ENCODE measurements at places on chromosomes 1 and 21.

DNA sequence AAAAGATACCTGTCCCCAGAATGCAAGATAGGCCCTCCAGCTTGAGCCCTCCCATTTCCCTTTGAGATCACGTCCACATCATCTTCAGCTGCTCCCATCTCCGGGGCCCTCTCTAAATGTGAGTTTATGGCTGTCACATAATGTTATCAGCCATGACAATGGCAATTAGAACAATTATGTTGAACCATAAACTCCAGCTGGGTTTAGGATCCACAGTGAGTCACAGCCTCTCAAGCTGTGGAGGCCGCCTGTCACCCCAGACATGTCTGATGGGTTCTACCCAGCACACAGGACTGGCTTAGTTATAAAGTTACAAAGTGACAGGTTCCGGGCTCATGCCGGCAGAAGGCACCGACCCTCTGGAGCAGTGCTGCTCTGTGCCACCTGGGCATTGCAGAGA is 597.3 kb downstream of the PTPRU start:
- no peaks in the 10 kb centered on the region for H3K36me3 ChIP-seq
- H3K27ac ChIP-seq = no peak overlapping the region
- no peak overlapping the region for H3K4me3 ChIP-seq

- H3K36me3 ChIP-seq = no peaks in the 10 kb centered on the region
- H3K4me1 ChIP-seq = no peaks in the 10 kb centered on the region
Observed at GRCh38 chr1:22255341-22256212, 112.7 kb upstream of the WNT4 start.

- no peak overlapping the region for H3K27ac ChIP-seq
- peaks cover 7% of the 10 kb centered on the region for H3K27me3 ChIP-seq
- DNase-seq = peak; percentile 6
- no peaks in the 10 kb centered on the region for H3K4me1 ChIP-seq
- H3K4me3 ChIP-seq = no peak overlapping the region
Observed at GRCh38 chr1:65958561-65959350, 166.1 kb downstream of the PDE4B start.

DNA sequence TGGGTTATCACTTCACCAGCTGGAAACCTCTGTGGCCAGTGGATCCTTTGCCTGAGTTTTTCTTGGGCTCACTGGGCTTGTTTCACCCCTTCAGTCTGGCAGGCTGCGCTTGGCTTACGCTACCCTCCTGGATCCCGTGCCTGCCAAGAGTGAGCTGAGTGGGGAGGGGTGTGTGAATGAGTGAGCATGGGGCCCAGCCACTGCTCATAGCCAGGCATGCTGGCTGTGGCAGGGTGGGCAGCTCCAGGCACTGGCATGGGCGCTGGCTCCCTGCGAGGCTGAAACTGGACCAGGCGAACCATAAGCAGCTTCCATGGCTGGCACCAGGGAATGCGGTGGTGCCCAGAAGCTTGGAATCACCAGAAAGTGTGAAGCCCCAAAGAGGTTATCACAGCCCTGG is 19.8 kb upstream of the GBP3 start:
- peaks cover 54% of the 10 kb centered on the region for H3K36me3 ChIP-seq
- peaks cover 31% of the 10 kb centered on the region for H3K4me1 ChIP-seq
- H3K27ac ChIP-seq = no peak overlapping the region
- H3K27me3 ChIP-seq = no peaks in the 10 kb centered on the region
- no peak for DNase-seq

DNA sequence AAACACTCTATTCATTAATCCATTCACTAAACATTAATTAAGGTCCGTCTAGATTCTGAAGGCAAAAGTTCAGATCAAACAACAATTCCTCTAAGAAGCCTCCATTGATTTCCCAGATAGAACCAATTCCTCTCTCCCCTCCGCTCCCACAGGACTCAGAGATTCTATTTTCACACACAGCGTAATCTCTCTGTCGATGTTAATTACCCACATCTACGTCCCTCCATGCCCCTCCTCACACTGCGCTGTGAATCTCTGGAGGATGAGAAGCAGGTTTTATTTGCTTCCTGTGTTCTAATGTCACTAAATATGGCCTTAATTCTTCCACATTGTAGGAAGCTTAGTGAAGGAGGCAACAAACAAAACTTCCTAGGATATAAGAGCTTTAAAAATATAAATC is 306.7 kb downstream of the DSCAM start:
- H3K36me3 ChIP-seq = no peaks in the 10 kb centered on the region
- no peaks in the 10 kb centered on the region for H3K4me1 ChIP-seq
- H3K27ac ChIP-seq = no peak overlapping the region
- no peak overlapping the region for H3K4me3 ChIP-seq
- no peak for DNase-seq

DNA sequence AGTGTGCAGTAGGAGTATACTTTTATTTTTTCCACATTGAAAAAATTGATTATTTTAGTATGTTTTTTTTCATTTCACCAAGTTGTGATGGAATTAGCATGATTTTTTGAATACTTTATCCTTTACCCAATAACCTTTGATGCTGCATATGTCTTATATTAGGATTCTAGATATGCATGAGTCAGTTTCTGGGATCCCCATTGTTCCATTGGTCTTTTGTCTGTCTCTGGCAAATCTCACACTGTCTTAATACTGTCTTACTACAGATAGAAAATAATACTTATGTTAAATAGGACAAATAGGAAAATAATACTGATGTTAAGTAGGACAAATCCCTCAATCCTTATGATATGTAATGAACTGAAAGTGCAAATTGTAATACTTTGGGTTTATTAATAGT is 54.3 kb upstream of the ASB17 start:
- H3K36me3 ChIP-seq = peaks cover 4% of the 10 kb centered on the region
- DNase-seq = no peak

GRCh38 chr1:53592985-53593757 is 134.0 kb downstream of the DMRTB1 start:
- no peaks in the 10 kb centered on the region for H3K27me3 ChIP-seq
- no peaks in the 10 kb centered on the region for H3K4me1 ChIP-seq
- no peak overlapping the region for H3K27ac ChIP-seq
- no peak for DNase-seq
- H3K36me3 ChIP-seq = no peaks in the 10 kb centered on the region

DNA sequence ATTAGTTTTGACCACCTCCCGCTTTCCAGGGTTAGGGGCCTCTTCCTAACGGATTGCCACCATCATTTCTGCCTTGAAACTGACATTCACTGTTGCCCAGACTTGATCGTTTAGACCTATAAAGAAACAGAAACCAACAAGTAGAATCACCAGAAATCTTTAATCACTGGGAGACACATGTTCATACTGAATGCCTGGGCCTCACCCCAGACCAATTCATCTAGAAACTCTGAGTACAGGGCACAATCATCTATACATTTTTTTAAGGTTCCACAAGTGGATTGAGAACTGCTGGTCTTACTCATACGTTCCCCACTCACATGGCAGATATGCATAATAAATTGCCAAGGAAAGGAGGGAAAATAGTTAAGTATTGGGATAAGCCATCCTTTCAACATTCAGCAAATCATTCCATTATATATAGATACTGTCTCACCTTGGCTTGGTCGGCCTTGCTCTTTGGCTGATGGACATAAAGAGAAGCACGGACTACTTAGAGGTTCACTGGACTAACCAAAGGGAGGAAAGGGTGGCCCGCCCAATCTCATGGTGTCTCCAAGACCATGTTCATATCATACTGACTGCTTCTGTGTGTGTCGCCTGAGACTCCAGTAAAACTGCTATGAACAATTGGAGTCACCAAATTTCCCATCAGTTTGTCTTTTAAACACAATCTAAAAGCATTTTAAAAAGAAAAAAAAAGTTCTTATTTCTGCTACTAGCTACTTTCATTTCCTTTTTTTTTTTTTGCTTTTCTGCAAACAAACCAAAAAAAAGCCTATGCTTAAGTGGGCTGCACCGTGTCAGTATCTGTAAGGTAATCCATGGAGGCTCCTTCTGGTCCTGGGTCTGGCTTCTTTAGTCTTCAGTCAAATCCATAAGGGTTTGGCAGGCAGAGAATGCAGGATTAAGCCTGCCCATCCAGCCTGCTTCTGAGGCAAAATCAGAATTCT is 9.4 kb upstream of the TARBP1 start:
- H3K36me3 ChIP-seq = no peaks in the 10 kb centered on the region
- H3K27me3 ChIP-seq = peaks cover 12% of the 10 kb centered on the region
- peak overlapping the region; percentile 85 for H3K27ac ChIP-seq
- DNase-seq = peak; percentile 21
- peaks cover 25% of the 10 kb centered on the region for H3K4me1 ChIP-seq

DNA sequence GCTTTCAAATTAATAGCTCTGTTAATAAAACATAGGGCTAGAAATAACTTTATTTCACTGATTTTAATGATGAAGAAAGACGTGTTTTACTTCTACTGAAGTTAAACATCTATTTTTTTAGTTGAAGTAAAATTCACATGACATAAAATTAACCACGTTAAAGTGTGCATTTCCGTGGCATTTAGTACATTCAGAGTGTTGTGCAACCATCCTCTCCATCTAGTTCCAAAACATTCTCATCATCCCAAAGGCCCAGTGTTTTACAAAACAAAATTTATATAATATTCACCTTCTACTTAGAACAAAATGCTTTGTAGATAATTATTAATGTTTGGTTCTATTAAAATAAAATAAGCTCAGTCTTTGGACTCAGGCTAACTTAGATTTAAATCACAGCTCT is 108.5 kb upstream of the GNG12 start:
- no peaks in the 10 kb centered on the region for H3K36me3 ChIP-seq
- DNase-seq = no peak
- no peak overlapping the region for H3K27ac ChIP-seq
- no peaks in the 10 kb centered on the region for H3K27me3 ChIP-seq
- H3K4me1 ChIP-seq = no peaks in the 10 kb centered on the region

GRCh38 chr1:104855550-104855949 is 1105.9 kb downstream of the AMY1C start:
- no peaks in the 10 kb centered on the region for H3K36me3 ChIP-seq
- no peak overlapping the region for H3K4me3 ChIP-seq
- DNase-seq = no peak
- no peaks in the 10 kb centered on the region for H3K27me3 ChIP-seq
- no peak overlapping the region for H3K27ac ChIP-seq

DNA sequence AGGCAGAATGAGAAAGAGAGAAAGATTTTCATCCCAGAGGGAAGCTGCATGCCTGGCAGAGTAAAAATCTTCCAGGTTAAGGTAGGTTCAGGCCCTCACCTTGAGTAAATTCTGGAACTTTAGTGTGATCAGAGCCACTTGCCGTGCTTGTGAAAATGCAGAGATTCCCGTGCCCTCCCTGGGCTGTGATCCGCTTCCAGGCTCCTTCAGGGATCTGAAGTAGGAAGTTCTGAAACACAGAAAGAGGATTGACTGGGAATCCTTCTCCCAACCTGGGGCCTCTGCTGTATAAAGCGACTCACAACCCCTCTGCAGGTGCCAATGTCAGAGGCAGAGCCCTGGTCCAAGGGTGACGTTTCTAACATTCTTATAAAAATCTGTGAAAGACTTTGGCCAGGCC is 26.6 kb downstream of the NUAK2 start:
- H3K27me3 ChIP-seq = no peaks in the 10 kb centered on the region
- H3K4me1 ChIP-seq = peaks cover 51% of the 10 kb centered on the region
- H3K27ac ChIP-seq = no peak overlapping the region

DNA sequence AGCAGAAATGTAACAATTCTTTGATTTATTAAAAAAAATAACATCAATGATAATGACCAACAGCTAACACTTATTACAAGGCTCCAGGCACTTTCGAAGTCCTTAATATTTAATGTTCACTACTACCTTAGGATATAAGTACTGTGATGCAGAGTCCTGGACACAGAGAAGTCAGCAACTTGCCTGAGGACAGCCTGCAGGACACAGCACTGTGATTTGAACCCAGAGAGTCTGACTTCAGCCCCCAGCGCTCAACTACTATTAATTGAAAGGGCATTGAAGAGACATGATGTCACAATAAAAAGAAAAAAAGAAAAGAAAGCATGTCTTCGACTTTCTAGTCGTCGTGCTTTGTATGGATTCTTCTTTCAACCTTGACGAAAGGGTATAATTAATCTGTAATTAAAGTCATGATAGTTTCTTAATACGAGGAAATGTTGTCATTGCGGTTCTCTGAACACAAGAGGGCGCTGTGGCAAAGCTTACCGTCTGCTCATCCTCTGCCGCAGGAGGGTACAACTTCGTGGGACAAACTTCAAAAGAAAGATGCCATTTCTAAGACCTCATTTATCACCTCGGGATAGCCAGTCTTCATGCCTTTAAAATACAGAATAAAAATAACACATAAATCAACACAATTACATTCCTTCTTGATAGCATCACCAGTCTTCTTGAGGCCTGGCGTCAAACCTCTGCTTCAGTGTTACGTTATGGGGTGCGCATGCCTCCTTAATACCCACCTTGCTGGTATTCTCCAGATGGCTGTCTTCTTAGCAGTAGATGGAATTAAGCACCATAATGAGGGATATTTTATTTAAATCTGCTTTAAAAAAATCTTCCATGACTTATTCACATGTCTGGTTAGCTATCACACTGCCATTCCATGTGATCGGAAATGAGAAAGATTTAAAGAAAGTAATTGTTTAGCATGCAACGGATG is 240.1 kb downstream of the DISC1 start:
- no peak overlapping the region for H3K27ac ChIP-seq
- no peaks in the 10 kb centered on the region for H3K36me3 ChIP-seq
- no peaks in the 10 kb centered on the region for H3K27me3 ChIP-seq
- DNase-seq = peak; percentile 46
- no peak overlapping the region for H3K4me3 ChIP-seq
- H3K4me1 ChIP-seq = peaks cover 17% of the 10 kb centered on the region

- peaks cover 8% of the 10 kb centered on the region for H3K4me1 ChIP-seq
- no peak for DNase-seq
- no peak overlapping the region for H3K27ac ChIP-seq
- H3K36me3 ChIP-seq = peaks cover 10% of the 10 kb centered on the region
Observed at GRCh38 chr1:43372172-43372571, 4.4 kb upstream of the ELOVL1 start.

- H3K27me3 ChIP-seq = no peaks in the 10 kb centered on the region
- no peaks in the 10 kb centered on the region for H3K36me3 ChIP-seq
- H3K27ac ChIP-seq = no peak overlapping the region
- H3K4me1 ChIP-seq = no peaks in the 10 kb centered on the region
- no peak for DNase-seq
Observed at GRCh38 chr1:109027841-109028240, 14.1 kb downstream of the WDR47 start.

GRCh38 chr21:44618909-44619308 is 7.0 kb downstream of the KRTAP10-8 start:
- H3K36me3 ChIP-seq = peaks cover 27% of the 10 kb centered on the region
- DNase-seq = peak; percentile 36
- H3K4me1 ChIP-seq = peaks cover 24% of the 10 kb centered on the region
- peak overlapping the region; percentile 88 for H3K27ac ChIP-seq

DNA sequence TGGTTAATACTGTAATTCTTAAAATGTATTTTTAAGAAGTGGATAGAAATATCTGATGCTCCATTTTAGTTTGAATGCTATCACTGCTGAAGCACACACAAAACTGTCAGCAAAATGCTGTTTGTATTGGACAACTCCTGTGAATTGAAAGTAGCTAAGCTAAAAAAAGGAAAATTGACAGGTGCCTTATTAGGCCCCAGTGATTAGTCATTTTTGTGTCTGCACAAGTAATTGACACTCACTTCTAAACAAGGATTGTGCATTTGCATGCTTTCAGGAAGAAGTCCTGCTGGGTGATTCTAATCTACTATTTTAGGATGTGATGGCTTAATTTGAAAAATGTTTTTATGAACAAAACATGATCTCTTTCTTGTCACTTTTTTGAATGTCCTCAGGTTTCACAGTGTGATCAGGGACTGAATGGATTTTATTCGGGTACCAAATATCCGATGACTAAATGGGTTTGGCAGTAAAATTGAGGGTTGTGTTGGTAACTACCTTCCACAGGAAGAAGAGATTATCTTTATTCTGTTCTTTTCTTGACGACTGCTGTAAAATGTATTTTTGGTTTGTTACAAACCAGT is 13.0 kb upstream of the MAP3K7CL start:
- peaks cover 2% of the 10 kb centered on the region for H3K4me1 ChIP-seq
- no peaks in the 10 kb centered on the region for H3K36me3 ChIP-seq
- no peak for DNase-seq
